ENCODE measurements at places on chromosomes 4 and X.

- no peak for DNase-seq
These were observed 160.3 kb upstream of the JADE1 start for GRCh38 chr4:128649161-128649560.

DNA sequence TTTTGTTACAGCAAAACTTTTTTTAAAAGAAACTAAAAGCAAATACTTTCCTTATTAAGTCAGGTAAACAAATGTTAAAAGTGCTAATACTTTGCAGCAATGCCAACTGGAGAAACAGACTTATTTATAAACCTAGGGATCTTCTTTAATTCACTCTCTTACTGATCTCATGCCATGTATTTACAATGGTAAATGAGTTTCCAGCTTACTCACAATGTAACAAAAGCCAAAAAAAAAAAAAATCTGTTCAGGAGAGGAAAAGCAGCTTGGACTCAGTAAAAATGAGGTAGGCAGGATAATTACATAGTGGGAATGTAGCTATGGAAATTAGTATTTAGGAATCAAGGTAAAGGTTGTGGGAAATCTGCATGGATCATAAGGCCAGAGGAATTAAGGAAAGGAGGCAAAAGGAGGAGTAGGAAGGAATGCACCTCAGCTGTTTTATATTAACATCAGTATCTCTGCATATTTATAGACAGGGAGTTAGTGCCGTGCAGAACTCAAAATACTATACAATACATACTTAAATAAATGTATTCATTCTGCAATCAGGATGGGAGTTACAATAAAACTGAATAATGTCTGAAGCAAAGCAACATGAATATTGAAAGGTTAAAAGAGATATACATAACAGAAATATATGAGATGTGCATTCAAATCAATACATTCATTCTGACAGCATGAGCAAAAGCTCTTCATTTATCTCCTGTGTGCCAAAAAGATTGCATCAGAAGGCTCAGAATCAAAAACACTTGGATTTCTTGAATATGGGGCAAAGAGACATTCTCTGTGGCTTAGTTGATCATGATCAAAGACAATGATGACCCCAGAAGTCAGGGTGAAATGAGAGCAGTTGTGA lies 57.9 kb upstream of the ETNPPL start:
- no peak for DNase-seq

GRCh38 chrX:123976706-123977316 lies 15.3 kb downstream of the STAG2 start:
- DNase-seq, result no peak

DNA sequence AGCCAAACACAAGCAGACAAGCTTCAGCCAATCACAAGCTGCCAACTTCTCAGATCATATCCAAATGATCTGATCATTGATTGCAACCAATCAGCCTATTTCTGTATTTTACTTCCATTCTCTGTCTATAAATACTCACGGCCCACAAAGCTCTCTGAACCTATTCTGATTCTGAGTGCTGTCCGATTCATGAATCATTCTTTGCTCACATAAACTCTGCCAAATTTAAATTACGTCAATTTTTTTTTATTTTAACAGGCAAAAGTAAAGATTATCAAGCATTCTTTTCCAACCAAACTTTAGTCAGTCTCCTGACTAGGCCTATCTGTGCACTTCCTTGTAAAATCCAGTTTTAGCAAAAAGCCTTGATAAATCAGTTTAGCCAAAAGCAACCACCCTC lies 1.8 kb upstream of the TCEANC start:
- no peak for DNase-seq

- DNase-seq, result no peak
These were observed 4.2 kb downstream of the NKX1-1 start for GRCh38 chr4:1402021-1402515.

DNA sequence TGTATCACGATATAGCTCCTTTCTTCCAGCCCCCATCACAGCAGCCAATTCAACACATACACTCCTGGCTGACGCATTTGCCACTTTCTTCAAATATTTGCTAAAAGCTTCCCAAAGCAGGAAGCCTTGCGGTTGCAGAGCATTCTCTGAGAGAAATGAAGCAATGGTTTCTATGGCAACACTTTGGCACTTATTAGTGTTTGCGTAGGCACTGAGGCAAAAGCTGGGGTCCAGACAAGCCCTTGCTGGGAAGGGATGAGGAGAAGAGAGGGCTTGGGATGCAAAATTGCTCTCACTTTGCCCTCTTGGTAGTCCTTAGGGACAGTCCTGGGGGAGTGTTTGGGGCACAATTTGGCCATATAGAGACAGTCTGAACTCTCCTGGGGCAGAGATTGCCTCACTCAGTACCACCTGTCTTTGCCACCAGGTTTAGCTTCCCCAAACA lies 55.0 kb upstream of the PAK3 start:
- DNase-seq, result no peak

- no peak for DNase-seq
These were observed 473.4 kb upstream of the CPEB2 start for GRCh38 chr4:14528918-14529317.

DNA sequence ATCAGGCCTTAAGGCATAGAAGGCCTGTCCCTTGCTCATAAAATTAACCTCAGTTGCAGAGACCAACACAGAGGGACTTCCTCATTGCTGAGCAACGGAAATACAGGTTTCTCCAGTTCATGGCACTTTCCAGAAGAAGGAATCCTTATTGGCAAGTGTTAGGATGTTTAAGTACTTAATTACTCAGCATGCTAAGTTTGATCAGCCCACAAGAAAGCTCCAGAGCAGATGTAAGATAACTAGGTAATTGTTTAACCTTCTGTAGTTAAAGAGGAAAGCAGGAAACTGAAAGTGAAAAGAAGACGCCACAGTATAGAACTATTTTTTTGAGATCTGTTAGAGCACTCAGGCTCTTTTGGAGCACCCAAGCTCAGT lies 33.5 kb downstream of the SMS start:
- no peak for DNase-seq

GRCh38 chr4:184958923-184959210 lies 59.4 kb upstream of the HELT start:
- DNase-seq, result no peak

DNA sequence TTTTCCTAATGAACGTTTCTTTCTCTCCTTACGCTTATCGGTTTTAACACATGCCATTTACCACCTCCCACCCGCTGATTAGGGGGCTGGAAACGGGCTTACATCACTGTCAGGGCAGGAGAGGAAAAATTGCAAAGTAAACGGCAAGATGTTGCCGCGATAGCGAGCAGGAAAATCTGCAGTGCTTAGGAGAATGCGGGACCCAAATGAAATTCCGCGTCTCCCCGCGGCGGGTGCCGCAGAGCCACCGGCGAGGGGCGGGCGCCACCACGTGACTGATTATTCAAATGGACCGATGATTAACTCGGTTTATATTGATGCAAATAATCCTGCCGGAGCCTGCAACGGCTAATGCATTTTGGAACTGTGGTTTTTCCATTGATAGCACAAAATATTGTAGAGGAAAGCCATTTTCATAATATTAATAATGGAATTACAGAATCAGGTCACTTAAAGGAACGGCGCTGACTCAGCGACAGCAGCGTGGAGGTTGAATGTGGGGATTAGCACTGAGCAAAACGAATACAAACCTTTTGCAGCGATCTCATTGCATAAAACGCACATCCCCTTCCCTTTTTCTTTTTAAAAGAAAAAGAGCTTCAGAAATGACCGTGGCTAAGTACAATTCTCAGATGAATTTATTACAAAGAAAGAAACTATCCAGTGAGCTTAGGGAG lies 224.2 kb downstream of the STIM2 start:
- no peak for DNase-seq

GRCh38 chrX:107599450-107599861 lies 28.9 kb upstream of the PRPS1 start:
- DNase-seq, result no peak

DNA sequence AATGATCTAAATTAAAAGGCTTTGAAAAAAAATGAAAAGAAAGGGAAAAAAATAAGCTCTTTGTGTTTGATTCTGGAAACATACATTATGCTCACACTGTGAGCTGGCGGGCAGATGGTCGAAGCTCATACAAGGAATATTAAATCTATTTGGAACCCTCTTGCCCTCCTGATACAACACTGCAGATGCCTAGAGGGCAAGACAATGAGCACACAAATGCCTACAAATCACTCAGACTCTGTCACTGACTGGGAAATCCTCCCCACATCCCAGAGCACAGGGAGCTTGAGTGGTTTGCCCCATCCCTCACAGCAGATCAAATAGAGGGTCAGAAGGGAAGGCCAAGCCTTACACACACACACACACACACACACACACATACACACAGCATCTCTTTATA lies 320.4 kb downstream of the HNRNPD start:
- no peak for DNase-seq

- DNase-seq, result no peak
These were observed 2.0 kb downstream of the NDST3 start for GRCh38 chr4:118036336-118036735.

DNA sequence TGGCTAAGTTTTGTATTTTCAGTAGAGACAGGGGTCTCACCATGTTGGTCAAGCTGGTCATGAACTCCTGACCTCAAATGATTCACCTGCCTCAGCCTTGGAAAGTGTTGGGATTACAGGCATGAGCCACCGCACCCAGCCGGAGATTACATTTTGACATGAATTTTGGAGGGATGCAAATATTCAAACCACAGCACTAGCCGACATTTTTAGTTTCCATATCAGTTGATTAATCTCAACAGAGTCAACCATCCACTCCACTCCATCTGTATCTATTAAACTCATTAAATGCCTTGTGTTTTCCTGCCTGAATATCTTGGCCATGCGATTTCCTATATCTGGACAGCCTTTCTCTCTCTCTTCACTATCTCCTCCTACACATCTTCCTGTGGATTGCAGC lies 64.1 kb upstream of the PDGFRA start:
- no peak for DNase-seq

DNA sequence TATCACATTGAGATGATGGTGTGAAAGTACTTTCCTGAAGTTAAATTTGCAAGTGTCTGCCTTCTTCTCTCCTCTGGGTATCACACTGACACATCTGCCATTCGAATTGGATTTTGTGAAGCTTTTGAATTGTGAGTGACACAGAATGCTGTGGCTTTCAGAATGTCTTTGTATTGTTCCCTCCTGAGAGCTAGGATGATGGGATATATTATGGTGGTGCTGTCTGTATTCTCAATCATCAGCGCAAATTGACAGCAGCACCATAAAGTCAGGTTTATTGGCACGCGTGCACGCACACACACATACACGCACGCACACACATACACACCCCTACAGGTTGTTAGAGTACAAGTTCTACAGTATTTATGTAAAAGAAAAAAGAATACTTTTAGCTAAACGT lies 143.3 kb downstream of the AWAT2 start:
- DNase-seq, result no peak

- no peak for DNase-seq
These were observed 12.6 kb upstream of the CCNQ start for GRCh38 chrX:153611298-153612095.

GRCh38 chrX:131572372-131573014 lies 28.6 kb downstream of the OR13H1 start:
- DNase-seq, result no peak

DNA sequence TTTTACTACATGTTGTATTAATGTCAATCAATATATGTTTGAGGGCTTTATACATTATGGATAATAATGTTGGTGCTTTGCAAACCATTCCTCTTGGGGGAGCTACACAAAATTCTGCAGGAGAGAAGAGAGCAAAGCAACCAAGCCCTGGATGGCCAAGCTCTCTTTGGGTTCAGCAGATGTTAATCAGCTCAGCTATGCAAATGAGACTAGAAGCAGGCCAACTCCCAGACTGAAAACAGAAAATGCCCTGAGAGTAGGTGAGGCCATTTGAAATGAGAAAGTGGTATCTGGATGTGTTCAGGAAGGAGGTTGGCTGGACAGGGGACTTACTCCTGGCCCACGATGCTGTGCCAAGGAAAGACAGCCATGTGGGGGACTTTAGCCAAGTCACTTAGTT lies 387.0 kb downstream of the BCOR start:
- DNase-seq, result no peak

Measured in stimulated activated CD8-positive, alpha-beta memory T cell treated with anti-CD3 and anti-CD28 coated beads, Interleukin-7, amount 100 ng/mL, for 1 hour (primary cell).